ENCODE measurements at places on chromosomes 16 and 17.

GRCh38 chr17:44981221-44981968 lies 13.3 kb upstream of the C1QL1 start:
- DNase-seq = no peak

GRCh38 chr17:32520737-32521404 lies 34.1 kb downstream of the CDK5R1 start:
- DNase-seq = no peak

DNA sequence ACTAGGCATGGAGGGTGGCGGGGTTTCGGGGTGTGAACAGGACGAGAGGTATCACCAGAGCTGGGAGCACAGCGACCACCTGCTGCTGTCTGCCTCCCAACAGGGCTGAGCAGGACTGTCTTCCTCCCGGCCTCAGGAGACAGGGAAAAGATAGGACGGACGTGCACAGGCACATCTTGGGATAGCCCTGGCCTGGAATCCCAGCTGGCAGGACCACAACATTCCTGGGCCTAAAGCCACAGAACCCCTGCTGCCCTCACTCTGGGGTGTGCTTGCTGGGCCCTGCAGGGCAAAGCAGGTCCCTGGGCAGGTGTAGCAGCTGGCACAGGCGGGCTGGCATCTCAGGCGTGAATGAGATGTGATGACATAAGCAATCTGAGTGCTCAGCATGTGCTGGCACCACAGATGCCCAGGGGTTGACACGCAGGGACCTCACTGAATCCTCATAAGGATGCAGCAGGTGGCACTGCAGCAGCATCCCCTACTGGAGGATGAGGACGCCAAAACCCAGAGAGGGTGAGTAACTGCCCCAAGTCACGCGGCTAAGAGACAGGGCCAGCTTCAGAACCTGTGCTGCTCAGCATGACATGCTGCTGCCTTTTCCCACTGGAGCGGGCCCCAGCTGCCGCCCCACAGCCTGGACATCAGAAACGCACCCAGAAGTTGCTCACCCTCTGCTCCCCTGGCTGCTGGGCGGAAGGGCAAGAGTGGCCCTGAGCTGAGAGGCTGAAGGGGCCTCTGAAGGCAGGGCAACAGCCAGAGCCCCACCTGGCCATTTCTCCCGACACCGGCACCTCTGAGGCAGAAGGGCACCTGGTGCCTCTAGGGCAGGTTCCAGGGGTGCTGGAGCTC lies 7.1 kb downstream of the CORO7 start:
- DNase-seq = no peak

DNA sequence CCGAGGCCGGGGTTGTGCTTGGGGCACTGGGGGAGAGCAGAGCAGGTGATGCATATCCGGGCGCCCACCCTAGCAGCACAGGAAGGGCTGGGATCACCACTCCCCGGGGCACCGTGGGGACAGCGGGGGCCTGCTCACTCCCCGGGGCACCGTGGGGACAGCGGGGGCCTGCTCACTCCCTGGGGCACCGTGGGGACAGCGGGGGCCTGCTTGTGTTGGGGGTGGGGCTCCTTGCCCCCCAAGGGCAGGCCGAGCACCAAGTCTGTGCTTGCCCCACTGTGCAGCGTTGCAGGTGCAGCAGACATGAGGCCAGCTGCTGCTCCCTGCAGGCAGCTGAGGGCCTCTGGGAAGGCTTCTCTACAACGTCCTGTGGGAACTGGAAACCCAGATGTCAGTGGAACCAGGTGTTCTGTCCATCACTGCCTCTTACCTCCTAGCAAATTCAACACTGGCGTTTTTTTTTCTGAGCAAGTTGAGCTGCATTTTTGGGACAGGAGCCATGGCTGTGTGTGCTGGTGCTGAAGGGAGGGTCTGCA lies 25.0 kb upstream of the ZNF750 start:
- DNase-seq = no peak

DNA sequence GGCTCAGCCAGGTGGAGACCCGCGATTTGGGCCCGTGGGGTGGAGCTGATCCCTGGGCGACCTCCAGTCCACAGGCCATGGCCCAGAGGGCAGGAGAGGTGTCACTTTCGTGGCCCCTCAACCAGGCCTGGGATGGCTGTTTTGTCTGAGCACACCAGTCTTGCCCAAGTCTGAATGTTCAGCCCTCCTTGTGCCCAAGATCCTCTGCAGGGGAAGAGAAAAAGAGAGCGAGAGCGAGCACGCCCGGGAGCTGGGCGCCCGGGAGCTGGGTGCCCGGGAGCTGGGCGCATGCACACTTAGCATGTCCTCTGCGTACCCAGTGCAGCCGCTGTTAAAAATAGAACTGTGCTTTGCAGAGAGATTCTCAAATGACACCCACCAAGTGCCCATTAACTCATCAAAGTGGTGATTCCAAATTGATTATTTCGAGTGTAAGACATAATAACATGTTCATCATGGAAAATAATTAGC lies 403.3 kb upstream of the TNRC6C start:
- no peak for DNase-seq

DNA sequence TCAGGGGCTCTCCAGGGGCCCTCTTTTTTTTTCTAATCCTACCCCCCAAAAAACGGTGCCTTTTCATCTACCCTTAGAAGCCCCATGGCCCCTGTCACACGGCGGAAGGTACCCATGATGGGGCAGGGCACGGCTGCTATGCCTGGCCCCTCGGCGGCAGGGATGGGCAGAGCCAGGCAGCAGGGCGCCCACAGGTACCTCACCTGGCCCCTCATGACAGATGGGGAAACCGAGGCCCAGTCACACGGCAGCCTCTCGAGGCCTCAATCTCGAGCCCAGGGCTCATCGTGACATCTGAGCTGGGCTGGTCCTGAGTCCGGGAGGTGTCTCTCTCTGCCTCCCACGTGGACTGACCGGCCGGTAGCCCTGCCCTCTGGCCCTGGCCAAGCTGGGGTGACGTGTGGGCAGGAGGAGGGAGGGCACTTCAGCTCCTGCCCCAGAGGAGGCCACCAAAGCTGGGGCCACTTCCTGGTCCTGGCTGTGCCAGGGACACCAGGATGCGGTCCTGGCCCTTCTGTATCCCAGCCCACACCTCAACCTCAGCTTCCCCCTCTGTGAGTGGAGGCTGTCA lies 11.6 kb downstream of the TRAF7 start:
- DNase-seq = no peak

DNA sequence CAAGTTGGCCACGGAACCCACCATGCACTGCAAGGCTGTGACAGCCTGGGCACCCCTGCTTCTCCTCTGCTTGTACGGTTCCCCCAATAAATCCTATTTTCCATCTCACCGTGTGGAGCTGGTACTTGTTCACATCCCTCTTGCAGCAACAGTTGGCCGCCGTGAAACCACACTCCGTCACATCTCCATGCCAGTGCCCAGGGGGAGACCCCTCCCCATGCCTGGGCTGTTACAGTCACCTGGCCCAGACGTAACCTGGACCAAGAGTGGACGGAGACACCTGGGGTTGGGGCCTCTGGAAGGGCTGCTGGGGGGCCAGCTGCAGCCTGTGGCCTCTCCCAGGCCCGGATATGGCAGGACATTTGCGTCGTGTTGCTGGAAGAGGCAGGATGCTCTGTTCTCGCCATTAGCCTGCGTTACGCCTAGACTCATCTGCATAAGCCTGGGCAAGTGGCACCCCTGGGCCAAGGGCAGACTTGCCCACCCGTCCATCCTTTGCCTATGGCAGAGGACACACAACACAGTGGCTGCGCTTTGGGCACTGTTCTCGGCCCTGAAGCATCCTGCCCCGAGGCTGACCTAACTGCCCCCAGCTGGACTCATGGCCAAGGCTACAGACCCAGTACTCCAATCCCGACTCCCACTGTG lies 14.2 kb upstream of the KREMEN2 start:
- DNase-seq = no peak

DNA sequence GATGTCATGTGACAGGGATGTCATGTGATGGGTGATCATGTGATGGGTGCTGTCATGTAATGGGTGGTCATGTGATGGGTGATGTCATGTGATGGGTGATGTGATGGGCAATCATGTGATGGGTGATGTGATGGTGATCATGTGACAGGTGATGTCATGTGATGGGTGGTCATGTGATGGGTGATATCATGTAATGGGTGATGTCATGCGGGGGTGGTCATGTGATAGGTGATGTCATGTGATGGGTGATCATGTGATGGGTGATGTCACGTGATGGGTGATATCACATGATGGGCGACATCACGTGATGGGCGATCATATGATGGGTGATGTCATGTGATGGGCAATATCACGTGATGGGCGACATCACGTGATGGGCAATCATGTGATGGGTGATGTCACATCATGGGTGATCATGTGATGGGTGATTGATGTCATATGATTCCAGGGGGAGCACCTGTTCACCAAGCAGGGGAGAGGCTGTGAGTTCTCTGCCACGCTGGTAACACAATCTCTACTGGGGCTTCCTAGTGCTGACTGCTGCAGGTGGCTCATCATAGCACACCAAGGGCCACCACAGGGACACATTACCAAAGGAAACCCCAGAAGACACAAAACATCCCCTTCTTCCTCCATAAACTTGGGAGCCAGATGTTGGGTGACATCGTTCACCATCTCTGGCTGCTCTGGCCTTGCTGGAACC lies 16.5 kb downstream of the CD300LB start:
- DNase-seq = no peak

DNA sequence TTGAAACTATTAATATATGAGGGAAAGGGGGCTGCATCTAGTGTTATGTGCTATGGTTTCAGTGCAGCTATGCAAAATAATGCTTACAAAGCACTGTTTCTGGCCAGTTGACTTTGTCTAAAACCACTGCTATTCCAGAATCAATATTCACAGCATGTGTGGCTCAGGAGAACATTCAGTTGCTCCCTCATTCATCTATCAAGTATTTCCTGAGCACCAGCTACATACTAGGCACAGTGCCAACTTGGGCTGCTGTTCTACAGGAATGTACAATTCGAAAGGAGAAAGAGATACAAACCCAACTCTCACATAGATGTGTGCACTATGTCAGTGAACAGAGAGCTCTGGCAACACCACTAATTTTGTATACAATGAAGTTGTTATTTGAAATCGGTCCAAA lies 183.0 kb downstream of the PHKB start:
- no peak for DNase-seq

DNA sequence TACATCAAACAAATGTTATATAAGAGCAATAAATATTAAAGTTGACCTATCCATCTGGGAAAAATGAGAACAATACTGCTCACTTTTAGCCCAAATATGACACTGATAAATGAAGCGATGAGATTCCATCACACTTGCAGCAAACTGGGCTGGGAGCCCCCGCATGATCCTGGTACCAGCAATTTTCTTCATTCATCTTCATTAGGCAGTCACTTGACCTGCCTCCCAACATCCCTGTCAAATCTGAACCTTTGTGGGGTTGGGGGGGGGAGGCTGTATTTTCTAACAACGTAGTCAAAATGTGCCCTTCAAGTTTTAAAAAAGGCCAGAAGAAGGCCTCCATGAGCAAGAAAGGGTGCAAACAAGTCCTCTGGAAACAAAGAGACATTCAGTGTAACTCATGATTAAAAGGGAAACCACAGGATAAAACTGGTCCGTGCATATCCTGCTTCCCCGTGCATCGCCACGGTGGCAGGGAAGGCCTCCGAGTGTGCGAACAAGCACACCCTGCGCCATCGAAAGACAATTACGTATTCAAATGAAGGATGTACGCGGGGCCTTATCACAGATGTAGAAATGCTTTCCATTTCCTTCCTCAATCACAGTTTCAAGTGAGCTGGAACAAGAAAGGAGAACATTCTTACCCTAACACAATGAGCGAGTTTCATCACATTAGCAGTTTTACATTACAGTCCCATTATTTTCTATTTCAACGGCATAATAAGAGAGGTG lies 48.4 kb downstream of the TOX3 start:
- DNase-seq = no peak

Measured in activated T-helper 9 cell treated with anti-CD3 and anti-CD28 coated beads, Interleukin-2, amount 50 U/mL, for 16 hours (primary cell).